ENCODE measurements at places on chromosomes 12 and 14.

- DNase-seq: no peak
Measured at GRCh38 chr14:44612002-44612401, 104.9 kb upstream of the FSCB start.

DNA sequence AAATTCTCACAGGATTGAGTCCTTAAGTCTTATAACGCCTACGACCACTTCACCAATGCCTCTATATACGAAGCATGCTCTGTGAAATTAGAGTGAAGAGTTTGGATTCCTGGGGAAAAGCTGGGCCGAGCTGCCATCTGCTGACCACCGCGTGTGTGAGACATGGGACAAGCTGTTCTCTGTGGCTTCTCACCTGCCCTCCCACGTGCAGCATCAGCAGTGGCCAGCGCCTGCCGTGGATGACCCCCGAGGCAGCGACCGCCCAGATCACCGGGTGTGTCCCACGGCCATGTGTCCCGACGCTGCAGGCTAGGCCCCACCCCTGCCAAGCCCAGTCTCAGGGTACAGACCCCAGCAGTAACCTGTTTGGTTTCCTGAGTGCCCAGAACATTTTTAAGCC, 21.6 kb upstream of the GOLGA3 start:
- DNase-seq: no peak

GRCh38 chr12:110149086-110149660, 25.0 kb downstream of the IFT81 start:
- no peak for DNase-seq

DNA sequence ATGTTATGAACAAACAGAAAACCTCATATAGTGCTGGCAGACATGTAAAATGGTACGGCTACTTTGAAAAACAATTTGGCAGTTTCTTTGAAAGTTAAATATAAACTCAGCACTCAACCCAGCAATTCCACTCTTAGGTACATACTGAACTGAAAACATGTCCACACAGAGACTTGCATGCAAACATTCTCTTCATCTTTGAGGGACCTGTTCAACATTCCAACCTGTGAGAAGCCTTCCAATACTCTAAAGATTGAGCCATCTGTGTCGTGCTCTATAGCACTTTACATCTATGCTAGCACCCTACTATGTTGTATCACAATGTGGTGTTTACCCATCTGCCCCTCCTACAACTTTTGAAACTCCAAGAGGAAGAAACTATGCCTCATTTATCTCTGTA, 79.3 kb downstream of the DNAI7 start:
- DNase-seq: no peak

GRCh38 chr14:93688239-93688666, 100.0 kb downstream of the PRIMA1 start:
- DNase-seq: no peak

GRCh38 chr12:104682790-104683279, 226.1 kb downstream of the CHST11 start:
- DNase-seq: no peak

GRCh38 chr12:50110127-50110761, 1.8 kb upstream of the COX14 start:
- no peak for DNase-seq

- no peak for DNase-seq
Measured at GRCh38 chr12:124453419-124454351, 113.7 kb downstream of the NCOR2 start.

DNA sequence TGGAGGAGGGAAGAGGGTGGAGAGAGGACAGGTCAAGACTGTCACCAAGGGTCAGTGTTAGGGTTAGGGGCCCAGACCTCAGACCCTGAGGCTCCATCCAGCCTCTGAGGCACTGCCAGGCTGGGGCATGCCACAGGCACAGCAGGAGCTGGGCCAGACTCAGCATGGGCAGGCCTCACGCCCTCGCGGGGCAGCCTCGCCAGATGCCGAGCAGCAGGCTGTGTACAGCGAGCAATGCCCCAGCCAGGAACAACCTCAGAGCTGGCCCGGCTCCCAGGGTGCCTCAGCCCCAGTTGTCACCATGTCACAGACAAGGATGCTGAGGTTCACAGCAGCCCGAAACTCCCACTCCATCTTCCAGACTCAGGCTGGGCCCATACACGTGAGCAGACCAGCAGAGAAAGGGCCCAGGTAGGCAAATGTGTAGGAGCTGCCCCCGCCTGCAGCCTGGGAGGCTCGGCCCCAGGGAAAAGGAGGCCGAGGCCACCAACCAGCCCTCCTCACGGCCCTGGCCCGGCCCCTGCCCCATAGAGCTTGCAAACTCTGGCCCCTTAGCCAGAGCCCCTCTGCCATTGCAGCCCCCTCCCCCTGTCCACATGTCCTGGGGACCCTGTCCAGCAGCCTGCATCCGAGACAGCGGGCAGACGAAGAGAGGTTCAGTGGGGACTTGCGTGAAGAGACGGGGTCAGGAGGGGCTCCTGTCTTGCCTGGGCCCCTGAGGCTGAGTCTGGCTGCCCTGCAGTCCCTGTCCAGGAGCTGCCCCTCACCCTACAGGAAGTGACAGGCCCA, 7.5 kb downstream of the C14orf180 start:
- no peak for DNase-seq

- no peak for DNase-seq
Measured at GRCh38 chr12:56629459-56630179, 507 bp downstream of the BAZ2A start.

- no peak for DNase-seq
Measured at GRCh38 chr12:105453316-105453715, 122.8 kb downstream of the C12orf75 start.

DNA sequence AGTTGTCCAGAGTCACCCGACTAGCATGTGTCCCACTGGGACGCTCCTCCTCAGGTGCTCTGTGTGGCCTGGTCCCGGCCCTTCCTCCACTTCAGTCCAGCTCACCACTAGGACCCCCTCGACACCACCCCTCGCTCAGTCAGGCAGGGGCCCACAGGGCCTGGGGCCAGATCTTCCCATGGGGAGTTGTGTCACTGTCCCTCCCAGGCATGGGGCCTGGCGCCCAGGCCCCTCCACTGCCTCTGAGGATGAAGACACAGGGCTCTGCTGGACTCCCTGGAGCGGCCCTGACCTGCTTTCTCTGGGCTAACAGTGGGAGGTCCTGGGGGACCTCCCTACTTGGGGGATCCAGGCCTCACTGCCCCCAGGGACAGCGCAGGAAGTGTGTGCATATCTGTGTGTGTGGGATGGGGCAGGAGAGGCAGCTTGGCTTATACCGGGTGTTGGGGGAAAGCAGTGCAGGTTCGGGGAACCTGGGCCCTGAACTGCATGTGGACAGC, 43.8 kb downstream of the KRT80 start:
- no peak for DNase-seq

GRCh38 chr14:50813544-50813863, 17.5 kb downstream of the NIN start:
- DNase-seq: no peak

- DNase-seq: no peak
Measured at GRCh38 chr14:100644784-100645183, 57.6 kb upstream of the BEGAIN start.

DNA sequence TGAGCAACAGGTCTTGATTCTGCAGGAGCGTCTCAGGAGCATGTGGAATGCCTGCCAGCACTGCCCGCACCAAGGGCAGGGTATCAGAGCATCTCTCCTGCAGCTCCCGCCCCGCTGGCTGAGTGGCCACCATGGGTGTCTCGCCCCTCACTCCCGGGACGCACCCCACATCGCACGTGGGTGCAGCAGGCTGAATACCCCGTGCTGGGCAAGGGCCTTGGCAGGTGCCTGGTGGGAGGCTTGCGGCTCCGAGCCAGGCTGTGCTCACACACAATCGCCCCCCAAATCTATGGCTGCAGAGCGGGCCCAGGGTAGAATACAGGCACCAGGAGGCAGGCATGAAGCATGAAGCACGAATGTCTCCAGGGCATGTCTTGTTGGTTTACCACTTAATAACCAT, 103.9 kb upstream of the TMEM132D start:
- no peak for DNase-seq

DNA sequence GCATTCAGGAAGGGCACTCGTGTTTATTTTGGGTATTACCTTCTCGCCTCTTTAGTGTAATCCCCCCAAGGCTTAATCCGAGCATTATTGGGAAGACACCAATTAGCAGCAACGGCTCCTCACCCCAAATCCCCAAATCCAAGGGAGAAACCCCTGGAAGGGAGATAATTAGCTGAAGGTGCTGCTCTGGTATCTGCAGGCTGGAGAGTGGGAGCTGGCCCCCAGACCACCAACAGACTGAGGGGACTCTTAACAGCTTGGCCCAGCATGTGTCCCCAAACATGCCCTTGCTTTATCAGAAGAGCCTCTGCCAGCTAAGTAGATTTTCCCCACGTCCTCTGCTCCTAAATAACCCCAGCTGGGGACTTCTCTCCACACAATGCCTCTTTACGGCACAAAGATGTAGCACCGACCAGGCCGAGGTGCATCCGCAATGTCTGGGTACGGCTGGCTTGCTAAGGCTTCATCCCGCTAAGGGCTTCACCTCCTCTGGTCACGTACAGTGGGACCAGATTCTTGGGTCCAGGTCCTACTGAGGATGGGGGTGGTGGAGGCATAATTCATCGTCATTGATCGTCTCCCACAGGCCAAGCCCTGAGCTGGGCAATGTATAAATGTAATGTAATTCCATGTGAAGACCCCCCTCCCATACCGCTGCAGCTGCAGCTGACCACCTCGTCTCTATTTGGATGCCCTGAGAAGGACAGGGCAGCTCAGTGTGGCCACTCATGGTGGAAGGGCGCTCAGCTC, 123.7 kb upstream of the GSC start:
- no peak for DNase-seq

DNA sequence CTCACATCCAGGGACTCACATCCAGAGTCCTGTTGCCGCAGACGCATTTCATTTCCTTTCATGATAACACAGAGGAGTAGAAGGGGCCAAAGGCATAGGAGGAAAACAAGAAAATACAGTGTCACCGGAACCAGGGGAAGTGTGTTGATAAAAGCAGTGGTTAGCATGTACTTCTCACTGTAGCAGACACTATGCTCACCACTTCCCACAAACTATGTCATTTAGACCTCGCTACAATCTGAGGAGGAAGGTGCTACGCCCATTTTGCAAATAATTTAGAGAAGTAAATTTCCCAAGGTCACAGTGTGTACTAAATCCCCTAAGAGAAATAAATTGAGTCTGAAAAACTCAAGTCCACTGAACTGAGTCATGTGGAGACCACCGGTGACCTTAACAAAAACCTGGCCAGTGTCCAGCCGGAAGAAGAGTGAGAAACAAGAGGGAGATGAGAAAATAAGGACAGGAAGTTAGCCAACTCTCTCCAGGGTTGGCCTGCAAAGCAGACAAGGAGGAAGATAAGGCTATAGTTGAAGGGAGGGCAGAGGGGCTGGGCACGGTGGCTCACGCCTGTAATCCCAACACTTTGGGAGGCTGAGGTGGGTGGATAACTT, 25.8 kb upstream of the TMCC3 start:
- DNase-seq: no peak

GRCh38 chr14:19873178-19873577, 1.8 kb upstream of the OR4K2 start:
- DNase-seq: no peak

DNA sequence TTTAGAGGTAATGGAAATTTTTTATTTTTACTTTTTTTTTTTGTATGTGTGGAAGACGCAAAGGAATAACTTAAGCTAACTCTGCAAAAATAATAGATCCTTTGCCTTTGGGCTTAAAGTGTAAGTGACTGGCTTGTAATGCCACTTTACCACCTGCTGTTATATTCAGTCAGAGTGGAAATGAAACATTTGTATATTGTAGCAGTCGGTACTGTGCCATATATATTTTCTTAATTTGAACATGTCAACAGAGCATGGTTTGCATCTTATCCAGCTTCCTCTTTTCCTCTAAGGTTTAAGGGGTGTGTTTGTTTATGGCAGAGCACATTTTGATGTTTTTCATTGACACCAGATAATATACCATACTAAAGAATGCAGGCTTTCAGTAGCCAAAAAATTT, 176.6 kb downstream of the TRHDE start:
- DNase-seq: no peak

DNA sequence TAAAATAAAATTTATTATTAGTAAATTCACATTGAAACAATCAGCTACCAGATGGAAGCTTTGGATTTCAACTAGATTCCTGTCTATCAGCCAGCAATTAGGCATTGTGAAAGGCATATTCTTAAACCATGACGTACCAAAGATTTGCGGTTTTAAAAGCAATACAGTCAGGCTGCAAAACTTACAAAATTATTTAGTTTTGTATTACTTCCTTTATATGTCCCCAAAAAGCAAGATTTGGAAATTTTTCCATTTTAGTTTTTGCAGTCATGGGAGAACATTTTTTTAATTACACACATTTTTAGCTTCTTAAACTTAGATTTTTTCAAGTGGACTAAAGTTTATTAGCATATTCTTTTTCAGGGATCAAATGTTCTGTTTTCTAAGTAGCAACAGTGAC, 225.0 kb upstream of the KITLG start:
- no peak for DNase-seq

DNA sequence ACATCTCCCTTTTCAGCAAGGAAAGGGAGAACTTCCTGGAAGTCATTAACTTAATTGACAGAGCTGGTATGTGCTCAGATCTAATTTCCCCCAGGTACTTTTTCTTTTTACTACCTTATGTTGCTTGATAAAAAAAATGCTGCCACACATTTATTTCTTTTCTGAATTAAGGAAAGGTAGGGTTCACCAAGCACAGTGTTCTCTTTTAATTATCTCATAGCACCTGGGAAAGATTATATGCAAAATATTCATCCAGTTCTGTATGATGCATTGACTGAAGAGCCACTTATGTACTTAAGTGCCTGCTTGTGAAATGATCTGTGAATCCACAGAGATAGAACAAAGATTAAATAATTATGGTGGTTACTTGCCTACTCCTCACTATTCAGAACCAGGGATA, 25.1 kb downstream of the KCNC2 start:
- peak; percentile 46 for DNase-seq

DNA sequence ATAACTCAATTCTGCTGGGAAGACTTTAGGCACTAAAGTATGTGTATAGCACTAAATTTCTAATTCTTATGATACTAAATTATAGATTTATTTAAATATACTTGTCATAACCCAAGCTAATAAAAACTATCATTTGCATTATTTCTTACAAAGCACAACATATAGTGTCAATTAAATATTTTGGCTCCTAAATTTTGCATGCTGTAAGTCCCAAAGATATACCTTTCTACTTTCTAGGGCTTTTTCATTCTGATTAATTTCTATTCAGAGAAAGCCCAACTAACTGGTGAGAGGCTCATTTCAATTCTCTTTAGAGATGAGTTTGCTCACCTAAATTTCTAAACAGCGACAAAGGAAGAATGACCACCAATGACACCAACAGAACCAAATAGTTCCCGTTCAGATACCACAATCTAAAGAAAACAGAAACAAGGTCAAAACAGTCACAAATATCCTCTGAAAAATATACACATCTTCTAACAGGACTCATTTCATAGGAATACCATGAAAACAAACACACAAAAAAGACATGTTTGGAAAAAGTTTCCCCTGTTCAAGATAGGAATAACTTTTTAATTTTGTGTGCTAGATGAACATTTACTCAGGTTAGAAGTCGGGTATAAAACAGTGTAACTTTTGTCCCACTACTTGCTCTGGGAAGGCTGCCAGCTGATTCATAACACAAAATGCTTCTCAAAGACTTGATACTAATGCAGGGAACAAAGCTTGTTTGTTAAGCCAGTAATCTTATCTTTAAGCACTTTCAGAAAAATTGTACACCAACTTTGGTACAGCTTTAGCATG, 7.6 kb downstream of the SLC38A2 start:
- DNase-seq: no peak

GRCh38 chr14:51715250-51715649, 63.5 kb downstream of the FRMD6 start:
- no peak for DNase-seq

Data from NCI-H1436 treated with DMSO at 0.1 percent for 48 hours (cell line).